CD4-positive, alpha-beta memory T cell (primary cell): ENCODE measurements at places on chromosomes 11 and 22. TPM values are rescaled to one million over a fixed set of nuclear protein-coding genes. Genes with fewer than 3 reads are reported as not detected.

DNA sequence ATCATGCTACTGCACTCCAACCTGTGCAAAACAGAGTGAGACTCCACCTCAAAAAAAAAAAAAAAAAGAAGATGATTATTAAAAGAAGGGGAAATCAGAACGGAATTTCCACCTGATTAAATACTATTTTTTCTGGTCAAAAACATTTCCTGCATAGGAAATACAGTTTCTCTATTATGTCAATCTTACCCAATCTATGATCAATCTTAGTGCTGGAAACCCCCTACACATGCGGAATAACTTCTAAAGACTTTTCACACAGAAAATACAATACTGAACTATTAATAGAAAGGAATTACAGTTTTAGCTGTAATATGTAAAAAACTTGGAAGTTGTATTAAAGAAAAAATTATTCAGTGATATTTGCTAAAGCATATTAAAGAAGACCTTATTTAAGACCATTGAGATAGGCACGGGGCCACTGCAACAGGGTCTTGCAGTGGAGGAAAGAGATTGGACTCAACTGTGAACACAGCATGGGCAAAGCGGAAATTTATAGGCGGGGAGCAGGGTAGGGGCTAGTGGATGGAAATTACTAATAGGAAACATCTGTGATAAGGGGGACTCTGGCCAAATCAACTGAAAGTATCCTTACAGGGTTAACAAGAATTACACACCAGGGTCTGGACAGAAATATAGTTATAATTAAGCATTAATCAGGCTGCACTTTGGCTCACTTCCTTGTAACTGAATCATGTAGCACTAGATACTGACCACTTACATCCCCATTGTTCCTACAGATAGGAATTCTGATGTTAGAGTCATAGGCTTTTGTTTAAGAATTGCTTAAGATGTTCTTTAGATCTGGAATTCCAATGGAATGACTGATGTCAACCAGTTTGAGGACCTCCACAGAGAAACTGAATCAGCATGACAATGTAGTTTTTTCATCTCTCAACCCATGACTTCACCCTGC is 411.5 kb upstream of the DDI1 start:
- no peak overlapping the region for H3K4me3 ChIP-seq
- H3K27me3 ChIP-seq = no peaks in the 10 kb centered on the region
- no peaks in the 10 kb centered on the region for H3K36me3 ChIP-seq
- no peak overlapping the region for H3K27ac ChIP-seq

DNA sequence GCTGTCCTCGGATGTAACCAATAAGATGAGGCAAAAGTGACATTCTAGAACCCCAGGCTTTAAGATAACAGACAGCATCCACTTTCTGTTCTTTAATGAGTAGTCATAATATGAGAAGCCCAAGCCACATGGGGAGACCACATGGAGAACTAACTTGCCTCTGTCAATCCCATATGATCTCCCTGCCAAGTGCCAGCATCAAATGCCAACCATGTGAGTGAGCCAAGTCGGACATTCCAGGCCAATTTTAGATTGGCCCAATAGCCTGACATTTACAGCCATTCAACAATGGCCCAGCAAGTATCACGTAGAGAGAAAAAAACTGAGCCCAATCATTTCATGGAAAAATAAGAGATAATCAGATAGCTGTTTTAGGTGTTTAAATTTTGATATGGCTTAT is 2048.3 kb upstream of the RAG2 start:
- H3K4me3 ChIP-seq = no peak overlapping the region
- H3K4me1 ChIP-seq = no peaks in the 10 kb centered on the region
- no peaks in the 10 kb centered on the region for H3K36me3 ChIP-seq
- H3K27ac ChIP-seq = no peak overlapping the region
- DNase-seq = no peak
- H3K27me3 ChIP-seq = no peaks in the 10 kb centered on the region

DNA sequence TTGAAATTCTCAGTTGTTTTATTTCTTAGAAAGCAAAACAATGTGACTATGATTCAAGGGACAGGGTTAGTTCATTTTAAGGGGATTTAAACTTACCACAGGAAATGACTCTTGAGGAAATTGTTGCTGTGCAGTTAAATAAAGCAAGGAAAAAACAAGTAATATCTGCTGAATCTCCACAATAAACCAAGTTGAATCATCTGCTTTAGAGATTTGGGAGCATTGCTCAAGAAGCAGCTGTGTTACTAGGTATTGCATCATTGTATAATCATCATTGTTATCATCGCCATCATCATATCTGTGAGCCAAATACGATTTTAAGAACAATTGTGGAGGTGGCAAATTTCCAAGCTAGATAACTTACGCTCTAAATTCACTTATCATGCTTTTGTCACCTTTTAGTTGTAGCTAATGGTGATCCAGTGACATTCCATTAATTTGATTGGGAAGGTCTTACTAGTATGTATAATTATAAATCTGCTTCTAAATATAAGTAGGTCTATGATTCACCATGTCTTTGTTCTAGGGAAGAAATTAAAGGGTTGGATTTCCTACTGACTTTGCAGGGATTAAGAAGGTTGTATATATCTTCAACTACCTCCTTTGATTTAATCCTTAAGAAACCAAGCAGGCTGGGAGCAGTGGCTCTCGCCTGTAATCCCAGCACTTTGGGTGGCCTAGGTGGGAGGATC is 19.9 kb downstream of the MMP10 start:
- no peak overlapping the region for H3K27ac ChIP-seq
- no peaks in the 10 kb centered on the region for H3K27me3 ChIP-seq
- H3K36me3 ChIP-seq = no peaks in the 10 kb centered on the region
- no peaks in the 10 kb centered on the region for H3K4me1 ChIP-seq

DNA sequence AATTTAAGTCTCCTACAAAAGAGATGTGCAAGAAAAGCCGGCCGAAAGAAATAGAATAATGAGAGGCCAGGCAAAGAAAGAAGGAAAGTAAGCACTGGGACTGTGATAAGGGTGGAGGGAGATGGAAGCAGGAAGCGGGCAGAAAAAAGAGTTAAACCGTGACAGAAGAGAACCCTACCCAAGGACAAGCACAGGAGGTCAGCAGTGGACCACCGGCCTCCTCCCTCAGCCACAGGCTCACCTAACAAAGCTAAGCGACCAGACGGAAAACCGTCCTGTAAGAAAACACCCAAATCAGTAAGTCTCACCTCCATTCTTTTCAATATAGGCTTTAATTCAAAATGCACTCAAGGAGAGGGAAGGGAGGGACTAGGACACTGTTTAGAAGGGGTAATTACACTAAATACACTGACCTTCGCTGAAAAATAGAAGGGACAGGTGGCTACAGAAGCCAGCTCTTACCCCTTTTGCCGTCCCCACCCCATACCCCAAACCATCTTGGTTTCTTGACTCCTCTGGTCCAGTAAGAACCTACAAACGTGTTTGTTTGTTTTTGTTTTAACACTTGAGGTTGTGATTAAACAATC is 1.9 kb downstream of the FAM181B start:
- no peak for DNase-seq
- no peak overlapping the region for H3K27ac ChIP-seq
- H3K27me3 ChIP-seq = peaks cover 39% of the 10 kb centered on the region
- H3K4me3 ChIP-seq = no peak overlapping the region
- H3K4me1 ChIP-seq = peaks cover 9% of the 10 kb centered on the region
- no peaks in the 10 kb centered on the region for H3K36me3 ChIP-seq

GRCh38 chr11:65471447-65471891 is 27.4 kb upstream of the MALAT1 start:
- DNase-seq = no peak
- no peaks in the 10 kb centered on the region for H3K36me3 ChIP-seq
- H3K27ac ChIP-seq = peak overlapping the region; percentile 74
- no peak overlapping the region for H3K4me3 ChIP-seq
- H3K27me3 ChIP-seq = no peaks in the 10 kb centered on the region

GRCh38 chr11:57751676-57752253 is at the start of gene BTBD18:
Gene BTBD18 (minus strand): TSS chr11:57751819. CDS start chr11:57751188, 631 bp downstream.
- no peak within 1 kb of the TSS for H3K27ac ChIP-seq
- peak; percentile 1 for DNase-seq
- H3K4me1 ChIP-seq = no peaks in the 10 kb centered on the region

GRCh38 chr22:38735126-38735464 is 20.7 kb downstream of the SUN2 start:
- DNase-seq = no peak
- peaks cover 57% of the 10 kb centered on the region for H3K4me1 ChIP-seq
- no peak overlapping the region for H3K27ac ChIP-seq
- peaks cover 78% of the 10 kb centered on the region for H3K36me3 ChIP-seq
- no peaks in the 10 kb centered on the region for H3K27me3 ChIP-seq

- no peaks in the 10 kb centered on the region for H3K4me1 ChIP-seq
- no peak overlapping the region for H3K4me3 ChIP-seq
- H3K27me3 ChIP-seq = no peaks in the 10 kb centered on the region
- H3K27ac ChIP-seq = no peak overlapping the region
- DNase-seq = no peak
- no peaks in the 10 kb centered on the region for H3K36me3 ChIP-seq
Measured at GRCh38 chr22:42493393-42493792, 26.2 kb downstream of the RRP7A start.

DNA sequence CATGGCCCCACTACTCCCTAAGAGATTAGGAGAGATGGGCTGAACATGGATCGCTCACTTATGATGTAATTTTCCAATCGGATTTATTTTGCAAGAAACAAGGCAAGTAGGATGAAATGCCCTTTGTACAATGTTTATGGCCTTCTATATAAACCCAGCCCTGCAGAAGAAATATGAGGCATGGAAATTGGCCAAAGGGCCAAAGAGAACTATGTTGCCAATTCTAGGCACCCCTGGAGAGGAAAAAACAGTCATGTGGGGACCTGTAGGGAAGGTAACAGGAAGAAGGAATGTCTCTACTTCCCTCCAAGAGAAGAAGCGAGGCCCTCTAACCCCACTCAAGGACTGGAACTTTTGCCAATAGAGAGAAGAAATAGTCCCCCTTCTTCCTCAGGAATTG is 54.4 kb downstream of the RCN1 start:
- H3K4me3 ChIP-seq = no peak overlapping the region
- H3K27me3 ChIP-seq = no peaks in the 10 kb centered on the region
- no peak overlapping the region for H3K27ac ChIP-seq
- no peak for DNase-seq
- H3K4me1 ChIP-seq = no peaks in the 10 kb centered on the region

DNA sequence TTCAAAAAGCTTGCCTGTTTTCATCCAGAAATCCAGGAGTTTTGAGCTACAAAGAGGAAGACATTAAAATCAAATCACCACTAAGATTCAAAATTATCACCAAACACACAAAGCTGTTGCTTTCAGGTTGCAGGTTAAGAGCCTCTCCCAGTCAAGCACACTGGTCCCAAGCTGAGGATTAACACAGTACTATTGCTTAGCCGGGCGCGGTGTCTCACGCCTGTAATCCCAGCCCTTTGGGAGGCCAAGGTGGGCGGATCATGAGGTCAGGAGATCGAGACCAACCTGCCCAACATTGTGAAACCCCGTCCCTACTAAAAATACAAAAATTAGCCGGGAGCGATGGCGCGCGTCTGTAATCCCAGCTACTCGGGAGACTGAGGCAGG is 1165.1 kb downstream of the LRRC4C start:
- H3K27me3 ChIP-seq = no peaks in the 10 kb centered on the region
- H3K4me3 ChIP-seq = no peak overlapping the region
- no peak for DNase-seq
- H3K27ac ChIP-seq = no peak overlapping the region
- H3K4me1 ChIP-seq = no peaks in the 10 kb centered on the region

DNA sequence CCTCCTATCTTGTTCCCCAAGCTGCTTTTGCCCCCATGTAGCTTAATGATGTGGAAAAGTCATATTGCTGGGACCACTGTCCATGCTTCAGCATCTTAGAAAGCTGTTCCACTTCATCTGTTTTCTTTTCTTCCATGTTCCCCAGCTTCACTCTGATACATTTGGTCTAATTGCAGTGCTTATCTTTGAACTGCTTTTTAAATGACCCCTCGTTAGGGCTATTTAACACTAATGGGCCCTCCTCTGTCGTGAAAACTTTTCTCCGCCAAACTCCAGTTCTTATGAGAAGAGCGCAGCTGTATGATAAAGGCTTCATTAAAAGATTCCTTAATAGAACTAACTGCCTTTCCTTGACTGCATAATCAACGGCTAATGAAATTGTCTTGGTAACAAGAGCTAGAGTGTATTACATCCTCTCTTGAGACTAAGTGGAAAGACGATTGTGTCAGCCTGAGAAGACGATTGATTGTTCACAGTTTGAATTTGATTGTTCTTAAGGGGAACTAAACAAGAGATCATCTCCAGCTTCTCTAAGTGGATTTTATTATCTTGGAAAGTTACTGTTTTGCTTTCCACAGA is 165.0 kb upstream of the MTNR1B start:
- DNase-seq = no peak
- no peaks in the 10 kb centered on the region for H3K36me3 ChIP-seq
- H3K27me3 ChIP-seq = no peaks in the 10 kb centered on the region
- no peak overlapping the region for H3K4me3 ChIP-seq

- no peak for DNase-seq
- no peaks in the 10 kb centered on the region for H3K27me3 ChIP-seq
- no peak overlapping the region for H3K4me3 ChIP-seq
- H3K4me1 ChIP-seq = no peaks in the 10 kb centered on the region
- no peaks in the 10 kb centered on the region for H3K36me3 ChIP-seq
Measured at GRCh38 chr11:38019072-38019775, 1421.2 kb upstream of the RAG2 start.

The PNPLA3 gene
- not detected for total RNA-seq

The JAML gene
- total RNA-seq = 116 TPM
